ENCODE measurements at places on chromosomes 2 and 18. TPM values are rescaled to one million over a fixed set of nuclear protein-coding genes. Genes with fewer than 3 reads are reported as not detected.

DNA sequence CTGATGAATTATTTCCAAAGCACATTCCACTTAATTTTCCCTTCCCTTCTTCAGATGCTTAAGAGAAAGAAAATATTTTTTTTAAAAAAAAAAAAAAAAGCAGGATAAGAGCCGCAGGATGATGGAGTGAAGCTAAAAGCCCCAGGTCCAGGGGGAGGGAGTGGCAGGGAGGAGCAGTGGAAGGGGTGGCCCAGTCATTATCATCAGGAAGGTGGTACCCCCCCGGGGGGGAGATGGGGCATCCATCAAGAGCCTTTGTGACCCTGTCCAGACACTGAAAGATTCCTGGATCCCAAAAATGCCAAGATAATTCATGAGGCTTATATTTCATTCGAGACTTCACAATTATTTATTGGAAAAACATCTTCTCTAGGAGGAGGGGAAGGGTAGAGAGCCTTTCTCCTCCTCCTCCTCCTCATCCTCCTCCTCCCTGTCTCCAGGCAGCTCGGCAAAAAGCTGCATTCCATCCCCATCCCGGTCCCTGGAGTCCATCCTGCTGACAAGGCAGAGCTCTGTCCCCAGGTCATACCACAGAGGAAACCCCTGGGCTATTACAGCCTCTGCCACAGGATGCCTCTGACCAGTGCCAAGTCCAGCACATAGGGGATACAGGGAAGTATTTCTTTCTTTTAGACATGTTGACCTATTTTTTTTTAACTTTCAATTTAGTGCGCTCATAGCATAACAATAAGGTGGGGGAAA lies 125.3 kb downstream of the TWIST2 start:
- DNase-seq: no peak

The GNAL gene
- total RNA-seq: 19.4 TPM

The HAAO gene
- total RNA-seq: 14.1 TPM

- DNase-seq: no peak
Observed at GRCh38 chr2:216872040-216872439, 12.2 kb upstream of the TNP1 start.

The SFT2D3 gene
- total RNA-seq: 7.3 TPM

GRCh38 chr18:60676815-60677214 lies 304.2 kb upstream of the MC4R start:
- DNase-seq: no peak
